Right renal pelvis (tissue), 4 donors: ENCODE measurements at places on chromosomes 12 and 14.

- no peak for DNase-seq
Measured at GRCh38 chr12:89382328-89382727, 30.0 kb upstream of the DUSP6 start.

GRCh38 chr14:102988054-102988453, 65.6 kb downstream of the AMN start:
- no peak for DNase-seq

DNA sequence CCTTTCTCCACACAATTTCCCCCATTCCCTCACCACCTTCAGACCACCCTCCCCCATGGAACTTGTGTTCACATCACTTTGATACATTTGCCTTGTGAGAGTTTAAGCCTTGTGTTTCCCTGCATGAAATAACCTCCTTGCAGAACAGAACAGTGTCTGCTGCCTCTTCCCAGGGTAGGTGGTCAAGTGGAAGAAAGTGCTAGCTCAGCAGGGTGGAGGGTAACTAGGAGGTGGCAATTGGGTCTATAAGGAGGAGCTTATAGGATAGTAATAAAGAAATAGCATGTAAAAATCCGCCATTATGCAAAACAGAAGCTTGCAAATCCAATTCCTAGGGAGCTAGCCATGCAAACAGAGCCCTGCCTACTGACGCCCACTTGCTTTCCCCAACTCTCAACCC, 13.9 kb upstream of the KRT8 start:
- DNase-seq: no peak

DNA sequence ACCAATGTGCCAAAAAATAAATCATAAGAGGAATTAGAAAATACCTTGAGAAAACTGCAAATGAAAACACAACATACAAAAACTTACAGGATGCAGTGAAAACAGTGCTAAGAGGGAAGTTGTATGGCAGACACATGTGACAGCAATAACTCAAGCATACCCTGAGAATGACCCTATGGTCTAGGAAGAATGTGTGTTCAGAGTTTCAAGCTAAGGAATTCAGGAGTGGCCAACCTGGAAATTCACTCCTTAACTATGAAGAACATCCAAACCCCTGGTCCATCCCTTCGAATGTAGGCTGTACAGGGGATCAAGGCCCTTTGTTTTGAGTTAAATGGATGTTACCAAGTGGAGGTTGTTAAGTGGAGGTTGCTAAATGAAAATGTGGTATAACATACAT, 16.7 kb upstream of the TTC9 start:
- no peak for DNase-seq

- DNase-seq: no peak
Measured at GRCh38 chr12:129169928-129170327, 316.6 kb downstream of the GLT1D1 start.

GRCh38 chr12:87779016-87779415, 250.2 kb downstream of the C12orf50 start:
- DNase-seq: no peak

GRCh38 chr14:100890061-100890850, 13.3 kb downstream of the RTL1 start:
- DNase-seq: no peak

- no peak for DNase-seq
Measured at GRCh38 chr12:69007855-69008351, 74.9 kb upstream of the CPM start.

DNA sequence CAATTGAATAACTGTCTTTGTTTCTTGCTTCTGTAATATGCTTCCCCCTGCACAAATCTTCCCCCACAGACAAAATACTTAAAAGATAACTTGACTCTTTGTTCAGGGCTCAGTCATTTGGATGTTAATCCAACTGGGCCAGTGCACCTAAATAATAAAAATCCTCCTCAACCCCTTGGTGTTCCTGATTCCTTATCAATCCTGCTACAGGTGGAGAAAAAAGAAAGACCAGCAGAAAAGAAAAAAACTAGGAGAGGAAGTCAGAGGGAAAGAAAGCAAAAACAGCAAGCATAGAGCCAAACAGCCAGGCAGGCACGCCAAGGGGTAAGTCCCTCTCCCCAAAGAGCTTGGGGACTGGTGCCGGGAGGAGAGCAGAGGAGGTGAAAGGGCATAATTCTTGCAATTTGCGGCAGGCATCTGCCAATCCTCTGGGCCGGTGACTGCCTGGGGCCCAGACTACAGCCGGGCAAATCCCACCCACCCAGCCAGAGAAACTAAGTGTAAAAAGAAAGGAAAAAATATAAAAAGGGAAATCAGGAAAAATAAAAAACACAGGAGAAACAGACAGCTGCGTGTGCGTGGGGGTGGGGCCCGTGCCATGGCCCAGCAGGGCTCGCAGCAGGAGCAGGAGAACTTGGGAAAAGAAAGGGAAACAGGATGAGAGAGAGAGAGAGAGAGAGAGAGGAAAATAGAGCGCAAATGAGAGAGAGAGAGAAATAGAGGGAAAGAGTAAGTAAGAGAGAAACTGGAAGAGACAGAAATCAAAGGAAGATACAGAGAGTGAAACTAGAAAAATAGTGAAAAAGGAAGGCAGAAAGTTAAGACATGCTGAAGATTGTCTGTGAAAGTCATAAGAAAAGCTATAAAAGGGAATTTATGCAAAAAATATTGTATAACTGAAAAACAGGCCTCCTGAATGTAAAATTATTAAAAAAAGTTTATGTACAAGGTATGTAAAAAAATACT, 21.4 kb downstream of the KLRK1 start:
- DNase-seq: no peak

DNA sequence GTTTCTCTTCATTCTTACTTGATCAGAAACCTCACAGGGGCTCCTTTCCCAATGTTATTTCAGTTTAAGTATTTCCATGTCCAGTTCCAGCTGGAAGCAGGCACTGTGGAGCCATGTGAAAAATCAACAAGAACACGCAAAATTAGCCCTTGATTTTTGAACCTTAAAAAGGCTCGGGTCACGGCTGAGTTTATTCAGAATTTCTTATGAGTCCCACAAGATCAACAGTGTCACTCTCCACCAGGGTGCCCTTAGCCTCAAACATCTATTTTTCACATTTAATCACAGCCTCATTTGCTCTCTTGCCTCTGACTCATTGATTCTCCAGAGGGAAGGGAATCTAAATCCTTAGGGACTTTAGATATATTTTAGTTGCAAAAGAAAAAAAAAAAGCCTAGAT, 157.7 kb upstream of the AVPR1A start:
- no peak for DNase-seq

GRCh38 chr12:1619587-1619986, 9.4 kb upstream of the WNT5B start:
- no peak for DNase-seq

DNA sequence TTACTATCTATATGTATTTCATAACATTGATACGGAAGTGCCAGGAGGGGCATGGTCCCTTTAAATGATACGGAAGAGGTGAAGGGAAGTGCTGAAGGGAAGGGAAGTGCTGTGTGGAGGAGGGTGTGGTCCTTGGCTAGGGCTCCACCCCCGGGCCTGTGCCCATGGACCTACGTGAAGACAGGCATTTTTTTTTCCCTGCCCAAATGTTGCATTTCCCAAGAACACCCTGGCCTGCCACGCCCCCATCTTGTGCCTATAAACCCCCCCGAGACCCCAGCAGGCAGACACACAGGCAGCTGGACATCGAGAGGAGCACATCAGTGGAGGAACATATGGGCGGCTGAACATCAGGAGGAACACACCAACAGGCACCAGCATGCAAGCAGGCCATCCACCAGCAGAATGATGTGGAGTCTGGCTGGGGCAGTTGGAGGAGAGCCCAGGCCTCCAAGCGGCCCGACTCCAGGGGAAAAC, 134.1 kb downstream of the SLC41A2 start:
- no peak for DNase-seq

DNA sequence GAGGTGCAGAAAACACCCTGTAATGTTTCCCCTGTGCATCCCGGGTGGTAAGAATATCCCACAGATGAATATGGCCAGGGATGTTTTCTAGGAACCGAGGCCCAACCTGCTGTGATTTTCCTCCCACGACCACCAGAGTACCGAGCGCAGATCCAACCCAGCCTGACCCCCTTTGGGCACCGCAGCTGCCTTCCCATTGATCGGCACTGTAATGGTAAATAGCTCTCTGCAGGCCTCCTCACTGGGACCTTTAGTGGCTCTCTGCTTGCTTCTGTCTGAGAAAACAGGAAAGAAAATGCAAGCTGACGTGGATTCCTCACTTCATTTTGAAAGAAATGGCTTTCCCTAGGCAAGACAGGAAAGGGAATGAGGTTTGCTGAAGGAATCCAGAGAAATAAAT, 2.4 kb upstream of the RAB15 start:
- DNase-seq: no peak

GRCh38 chr12:104177663-104178501, 37.7 kb upstream of the TXNRD1 start:
- DNase-seq: no peak

- DNase-seq: no peak
Measured at GRCh38 chr14:22276913-22277816, 311.9 kb downstream of the DAD1 start.

GRCh38 chr12:115008929-115009328, 325.0 kb upstream of the TBX3 start:
- no peak for DNase-seq

DNA sequence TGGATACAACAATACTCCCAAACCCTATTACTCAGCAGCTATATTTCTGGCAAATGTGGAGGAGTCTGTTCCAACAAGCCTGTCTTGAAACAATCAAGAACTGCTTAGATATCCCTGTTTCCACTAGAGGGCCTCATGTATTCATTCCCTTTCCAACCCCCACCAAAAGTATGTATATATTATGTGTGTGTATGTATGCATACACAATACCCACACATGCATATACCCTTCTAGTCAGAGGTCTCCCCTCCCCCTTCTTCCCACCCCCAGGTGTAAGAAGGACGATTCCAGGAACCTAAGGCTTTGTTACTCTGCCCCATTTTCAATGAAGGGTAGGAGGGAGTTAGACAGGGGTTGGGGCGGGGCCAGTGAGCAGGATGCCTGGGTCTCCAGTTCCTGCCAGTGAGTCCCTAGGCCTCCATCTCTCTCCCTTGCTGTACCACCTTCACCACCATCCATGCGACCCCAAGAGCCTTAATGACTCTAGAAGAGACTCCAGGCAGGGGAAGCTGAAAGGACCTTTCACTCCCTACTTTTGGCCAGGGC, at the start of gene DGKA:
DGKA (plus strand) TSS at position 392 of the 546 bp plus-strand sequence. CDS start 5,342 bp downstream, outside the sequence.
- DNase-seq: peak; percentile 42

DNA sequence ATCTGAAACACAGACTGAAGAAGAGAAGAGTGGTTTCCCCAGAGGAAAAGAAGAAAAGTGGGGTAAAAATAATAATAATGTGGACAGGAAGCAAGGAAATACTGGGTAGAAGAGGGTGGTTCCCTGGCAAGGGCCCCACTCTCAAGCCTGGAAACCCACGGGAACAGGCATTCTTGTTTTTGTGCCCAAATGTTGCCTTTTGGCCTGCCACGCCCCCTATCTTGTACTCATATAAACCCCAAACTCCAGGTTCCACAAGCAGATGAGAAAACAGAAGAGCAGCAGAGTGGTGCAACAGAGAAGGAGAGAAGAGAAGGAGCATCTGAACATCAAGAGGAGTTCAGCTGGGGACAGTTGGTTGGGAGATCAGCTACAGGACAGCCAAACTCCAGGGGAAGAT, 51.2 kb downstream of the NDUFA12 start:
- DNase-seq: no peak

DNA sequence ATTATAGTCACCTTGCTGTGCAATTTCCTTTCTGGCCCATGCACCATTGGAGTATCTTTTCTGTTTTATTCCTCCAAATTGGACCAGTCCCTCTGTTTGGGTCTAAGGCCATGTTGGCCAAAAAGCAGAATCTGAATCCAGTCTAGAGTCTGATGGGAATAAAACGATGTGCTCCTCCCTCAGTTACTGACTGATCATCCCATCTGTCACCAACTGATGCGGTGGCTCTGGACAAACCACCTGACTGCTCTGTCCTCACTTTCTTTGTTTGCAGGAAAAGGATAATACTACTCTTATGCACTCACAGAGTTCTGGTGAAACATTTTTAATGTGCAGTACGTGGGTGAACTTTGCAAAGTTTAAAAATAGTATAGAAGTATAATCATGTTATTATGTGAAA, 120.2 kb upstream of the HIF1A start:
- DNase-seq: no peak

DNA sequence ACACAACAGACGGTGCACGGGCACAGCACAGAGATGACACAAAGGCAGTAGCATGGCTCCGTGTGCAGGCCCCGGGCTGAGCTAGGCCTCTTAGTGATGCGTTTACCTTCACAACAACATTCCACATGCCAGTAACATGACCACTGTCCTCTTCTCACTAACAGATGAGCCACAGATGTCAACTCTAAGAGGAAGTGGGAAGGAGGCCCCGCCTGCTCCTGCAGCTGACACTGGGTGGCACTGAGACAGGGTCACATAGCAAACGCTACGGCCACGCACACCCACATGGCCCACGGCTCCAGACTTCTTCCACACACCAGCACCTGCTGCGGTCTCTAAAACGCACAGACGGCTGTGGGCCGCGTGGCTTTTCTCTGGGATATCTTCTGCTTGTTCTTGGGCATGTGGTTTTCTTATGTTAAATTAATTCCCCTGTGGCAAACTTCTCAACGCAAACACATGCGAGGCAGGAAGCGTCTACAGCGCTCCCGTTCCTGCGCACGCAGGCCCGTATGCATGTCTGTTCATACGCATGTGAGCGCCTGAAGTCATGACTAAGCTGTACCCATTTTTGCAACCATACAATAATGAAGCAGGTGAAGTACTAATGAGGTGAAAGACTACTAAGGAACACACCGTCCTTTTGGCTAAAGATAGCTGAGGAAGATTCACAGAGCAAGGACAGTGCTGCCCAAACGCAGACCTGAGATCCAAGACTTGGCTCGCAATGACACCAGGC, 26.8 kb downstream of the AMN start:
- no peak for DNase-seq

- DNase-seq: no peak
Measured at GRCh38 chr12:50514526-50515276, 9.9 kb downstream of the DIP2B start.

DNA sequence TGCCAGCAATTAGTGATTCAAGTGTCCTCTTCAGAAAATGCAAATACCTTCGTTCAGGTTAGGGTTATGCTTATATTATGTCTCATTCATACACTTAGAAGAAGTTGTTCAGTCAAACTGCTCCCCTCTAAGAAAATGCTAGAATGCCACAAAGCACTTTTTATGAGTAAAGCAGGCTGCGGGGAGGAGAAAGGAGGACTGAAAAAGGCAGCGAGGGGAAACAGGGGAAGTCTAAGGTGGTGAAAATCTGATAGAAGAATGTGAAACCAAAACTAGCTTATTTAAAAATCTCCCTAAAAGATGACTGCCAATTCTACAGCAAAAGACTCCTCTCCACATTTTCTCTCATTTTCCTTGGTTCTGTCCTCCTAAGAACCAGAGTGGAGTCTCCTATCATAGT, 70.1 kb downstream of the PRKD1 start:
- DNase-seq: no peak

GRCh38 chr12:42315108-42315507, 10.8 kb downstream of the ZCRB1 start:
- DNase-seq: no peak

GRCh38 chr14:101351146-101351545, 210.1 kb upstream of the DIO3 start:
- DNase-seq: no peak

- DNase-seq: no peak
Measured at GRCh38 chr12:131052929-131053328, 99.2 kb downstream of the ADGRD1 start.
